ENCODE measurements at places on chromosomes 4 and X.

GRCh38 chrX:50579955-50580354 lies 109.3 kb upstream of the DGKK start:
- DNase-seq = peak; percentile 68

DNA sequence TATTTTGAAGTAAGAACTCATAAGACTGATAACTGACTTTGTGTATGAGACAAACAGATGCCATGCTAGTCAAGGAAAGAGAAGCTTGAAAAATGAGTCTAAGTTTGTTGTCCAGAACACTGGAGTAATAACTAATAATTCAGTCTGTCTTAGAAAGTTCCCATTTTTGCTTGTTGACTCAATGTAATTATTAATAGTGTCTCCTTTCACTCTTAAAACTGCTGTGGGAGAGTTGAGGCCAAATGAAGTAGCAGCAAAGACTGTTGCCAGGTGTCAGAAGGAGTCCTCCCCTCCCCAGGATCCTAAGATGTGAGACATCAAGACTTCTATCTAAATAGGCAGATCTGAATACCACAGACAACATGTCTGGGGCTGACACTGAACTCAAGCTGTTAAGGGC lies 20.8 kb upstream of the FAM13A start:
- DNase-seq = no peak

GRCh38 chrX:18424482-18425198 lies 768 bp upstream of the CDKL5 start:
- peak; percentile 15 for DNase-seq

DNA sequence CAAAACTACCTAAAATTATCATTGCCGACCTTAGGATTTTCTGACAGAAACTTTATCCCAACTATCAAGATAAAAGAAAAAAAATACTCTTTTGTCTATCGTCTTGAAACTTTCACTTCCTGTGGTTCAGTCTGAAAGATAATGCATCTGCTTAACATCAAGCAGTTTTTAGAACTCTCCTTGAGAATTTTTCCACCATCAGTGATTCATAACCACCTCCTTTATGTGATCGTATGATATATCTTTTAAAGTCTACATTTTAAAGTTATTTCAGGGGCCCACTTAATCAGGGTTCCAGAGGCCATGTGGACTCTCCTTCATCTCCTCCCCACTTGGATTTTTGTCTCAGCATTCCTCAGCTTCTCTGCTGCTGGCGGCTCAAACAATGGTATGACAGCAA lies 272.8 kb upstream of the TENM3 start:
- DNase-seq = no peak

GRCh38 chr4:44679060-44679459 lies 840 bp downstream of the GUF1 start:
- DNase-seq = no peak

DNA sequence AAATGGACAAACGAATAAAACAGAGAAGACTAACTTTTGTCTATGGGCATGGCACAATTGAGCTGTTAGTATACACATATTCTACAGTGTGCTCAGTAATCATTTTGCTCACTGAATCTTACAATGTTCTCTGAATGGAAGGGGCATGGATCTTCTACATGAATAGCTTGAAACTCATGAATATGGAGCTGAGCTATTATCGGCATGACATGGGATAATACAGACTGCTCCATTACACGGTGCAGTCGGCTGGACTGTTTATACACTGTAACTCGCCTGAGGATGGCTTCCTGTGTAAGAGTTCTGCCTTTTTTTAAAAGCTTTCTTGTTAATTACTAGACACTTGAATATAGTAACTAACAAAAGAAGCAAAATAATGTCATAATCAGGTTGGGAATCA lies 368.5 kb upstream of the MAD2L1 start:
- DNase-seq = no peak

- DNase-seq = no peak
Measured at GRCh38 chr4:166839615-166840251, 394.6 kb downstream of the SPOCK3 start.

DNA sequence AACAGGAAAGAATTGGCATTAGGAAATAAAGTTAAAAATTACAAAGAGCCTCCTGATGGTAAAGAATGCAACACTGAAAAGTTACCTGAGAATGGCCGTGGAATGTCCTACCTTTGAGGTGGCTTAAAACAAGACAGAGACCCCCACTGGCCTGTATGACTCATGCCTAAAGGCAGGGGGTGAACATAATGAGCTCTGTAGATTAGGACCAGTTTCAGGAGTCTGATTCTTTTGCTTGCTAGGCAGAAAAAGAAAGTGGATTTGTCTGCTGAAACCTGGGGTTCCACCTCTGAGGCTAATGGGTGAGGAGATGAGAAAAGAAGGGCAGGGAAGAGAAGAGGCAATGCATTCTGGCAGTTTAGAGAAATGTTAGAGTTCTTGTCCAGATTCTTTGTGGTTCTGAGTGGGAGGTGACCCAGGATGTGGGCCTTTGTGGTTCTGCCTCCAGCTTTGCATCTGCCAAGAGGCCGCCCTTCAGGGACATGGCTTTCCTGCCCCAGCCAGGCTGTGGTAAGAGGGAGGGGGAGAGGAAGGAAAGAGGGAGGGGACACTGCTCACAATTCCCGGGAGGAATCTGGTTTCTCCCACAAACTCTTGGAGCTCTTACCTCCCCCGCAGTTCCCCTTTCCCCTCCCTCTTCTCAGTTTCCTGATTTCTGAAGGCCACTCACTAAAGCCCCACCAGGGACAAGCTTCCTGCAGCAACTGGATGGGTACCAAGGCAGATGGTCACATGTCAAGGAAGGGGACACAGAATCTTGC lies 109.6 kb downstream of the EFNB1 start:
- no peak for DNase-seq

DNA sequence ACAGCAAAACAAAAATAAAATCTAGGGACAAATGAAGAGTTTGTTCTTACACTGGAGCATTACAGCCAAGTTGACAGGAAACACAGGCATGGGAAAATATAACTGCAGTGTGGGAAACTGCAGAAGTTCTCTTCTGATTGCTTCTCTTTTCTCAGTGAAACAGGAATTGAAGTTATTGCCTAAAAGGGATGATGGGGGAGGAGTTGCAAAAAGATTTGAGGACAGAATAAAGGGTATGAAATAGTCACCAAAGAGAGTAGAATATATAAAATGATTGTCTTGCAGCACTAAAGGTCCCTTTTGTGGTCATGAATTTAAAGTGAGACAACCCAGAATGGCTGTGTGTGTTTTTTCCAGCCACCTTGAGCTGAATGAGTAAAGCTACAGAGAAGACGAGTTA lies 103.7 kb downstream of the JADE1 start:
- DNase-seq = no peak

DNA sequence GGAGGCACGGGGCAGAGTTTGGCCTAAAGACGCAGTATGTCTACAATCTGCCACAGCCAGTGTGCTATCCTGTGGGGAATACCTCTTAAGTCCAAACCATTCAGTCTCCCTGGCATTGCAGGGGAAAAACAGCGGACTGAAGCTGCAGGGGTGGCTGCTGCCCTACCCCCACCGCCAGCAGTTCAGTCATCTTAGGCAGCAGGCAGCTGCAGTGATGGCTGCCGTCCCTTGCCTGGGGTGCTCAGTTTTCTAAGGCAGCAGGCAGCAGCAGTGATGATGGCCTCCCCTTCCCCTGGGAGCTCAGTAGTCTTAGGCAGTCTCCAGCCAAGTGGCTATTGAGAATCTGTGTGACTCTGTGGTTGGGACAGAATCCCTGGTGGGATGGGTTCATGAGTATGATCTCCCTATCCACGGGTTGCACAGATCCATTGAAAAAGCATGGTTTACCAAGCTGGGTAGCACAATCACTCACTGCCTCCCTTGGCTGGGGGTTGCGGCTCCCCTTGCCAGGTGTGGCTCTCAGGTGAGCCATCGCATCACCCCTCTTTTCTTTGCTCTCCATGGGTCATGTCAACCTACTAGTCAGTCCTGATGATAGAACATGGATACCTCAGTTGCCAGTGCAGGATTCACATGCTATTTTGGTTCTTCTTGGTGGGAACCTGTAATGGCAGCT lies 48.9 kb upstream of the GRID2 start:
- DNase-seq = no peak

GRCh38 chr4:103996637-103997036 lies 276.9 kb upstream of the TACR3 start:
- DNase-seq = peak; percentile 32

- DNase-seq = no peak
Measured at GRCh38 chr4:113945906-113946305, 33.5 kb downstream of the ARSJ start.

- no peak for DNase-seq
Measured at GRCh38 chr4:183295711-183296110, 24.4 kb downstream of the CLDN22 start.

DNA sequence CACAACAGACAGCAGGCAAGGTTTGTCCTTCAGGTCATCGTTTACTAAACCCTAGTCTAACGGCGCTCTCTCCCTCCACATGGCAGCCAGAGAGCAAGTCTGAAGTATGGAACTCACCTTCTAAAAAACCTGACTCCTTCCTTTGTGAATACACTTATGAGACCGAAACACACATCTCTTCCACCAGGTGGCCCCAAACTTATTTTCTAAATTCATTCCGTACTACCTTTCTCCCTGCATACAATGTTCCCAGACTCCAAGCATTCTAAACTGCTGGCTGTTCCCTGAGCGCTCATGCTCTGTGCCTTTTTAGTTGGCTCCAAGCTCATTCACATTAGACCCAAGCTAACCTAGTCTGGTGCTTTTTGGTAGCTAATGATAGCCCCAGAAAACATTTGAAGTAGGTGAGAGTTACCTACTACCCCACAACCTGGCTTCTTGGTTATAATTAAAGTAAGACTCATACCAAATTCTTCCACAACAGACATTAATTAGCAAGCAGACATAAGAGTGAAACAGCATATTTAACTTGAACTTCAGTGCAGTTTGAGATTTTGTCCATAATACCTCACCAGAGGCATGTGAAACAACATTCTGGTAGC lies 67.6 kb upstream of the DCLK2 start:
- peak; percentile 47 for DNase-seq

DNA sequence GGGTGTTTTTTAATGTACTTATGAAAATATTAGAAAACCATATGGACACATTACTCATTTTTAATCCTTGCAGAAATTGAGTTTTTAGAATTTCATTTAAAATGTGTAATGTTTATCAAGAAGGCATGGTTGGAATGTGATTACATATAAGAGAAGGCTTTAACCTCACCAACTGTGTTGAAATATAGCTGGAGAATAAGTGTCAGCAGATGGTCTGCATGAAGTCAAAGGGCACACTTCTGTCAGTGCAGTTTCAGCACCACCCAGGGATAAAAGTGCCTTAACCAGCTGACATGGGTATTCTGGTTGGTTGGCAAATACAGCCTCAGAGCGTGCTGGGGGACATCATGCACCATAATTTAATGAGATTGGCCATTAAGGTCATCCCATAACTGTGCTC lies 21.2 kb upstream of the ANTXR2 start:
- no peak for DNase-seq

GRCh38 chr4:11931266-11931820 lies 502.6 kb upstream of the HS3ST1 start:
- DNase-seq = no peak

- no peak for DNase-seq
Measured at GRCh38 chr4:112206431-112206830, 25.2 kb upstream of the AP1AR start.

DNA sequence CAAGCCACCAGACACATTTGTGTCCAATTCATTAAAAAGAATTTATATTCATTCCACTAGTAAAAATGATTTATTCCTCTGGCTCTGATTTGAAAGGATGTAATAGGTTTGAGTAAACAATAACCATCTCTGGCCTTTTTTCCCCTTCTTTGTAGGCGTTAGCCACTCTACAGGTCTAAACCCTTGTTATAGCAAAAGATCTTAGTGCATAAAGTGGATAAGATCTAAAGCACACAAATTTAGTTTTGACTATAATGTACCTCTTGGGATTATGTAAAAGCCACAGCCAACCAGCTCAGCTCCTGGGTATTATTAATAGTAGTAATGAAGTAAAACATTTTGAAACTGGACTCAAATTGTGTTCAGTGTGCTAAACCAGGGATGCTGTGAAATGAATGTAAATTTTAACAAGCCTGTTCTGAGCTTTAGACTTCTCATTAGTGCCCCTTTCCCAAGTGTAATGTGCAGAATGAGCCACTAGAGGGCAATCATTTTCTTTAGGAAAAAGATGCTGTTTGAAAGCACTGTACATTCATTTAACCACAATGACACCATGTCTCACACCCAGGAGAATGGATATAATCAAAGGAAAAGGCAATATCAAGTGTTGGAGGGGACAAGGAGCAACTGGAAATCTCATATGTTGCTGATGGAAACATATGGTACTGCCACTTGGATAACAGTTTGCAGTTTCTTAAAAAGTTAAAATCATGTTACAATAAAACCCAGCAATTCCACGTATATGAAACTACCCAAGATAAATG lies 69.7 kb downstream of the KLHL8 start:
- DNase-seq = peak; percentile 72

DNA sequence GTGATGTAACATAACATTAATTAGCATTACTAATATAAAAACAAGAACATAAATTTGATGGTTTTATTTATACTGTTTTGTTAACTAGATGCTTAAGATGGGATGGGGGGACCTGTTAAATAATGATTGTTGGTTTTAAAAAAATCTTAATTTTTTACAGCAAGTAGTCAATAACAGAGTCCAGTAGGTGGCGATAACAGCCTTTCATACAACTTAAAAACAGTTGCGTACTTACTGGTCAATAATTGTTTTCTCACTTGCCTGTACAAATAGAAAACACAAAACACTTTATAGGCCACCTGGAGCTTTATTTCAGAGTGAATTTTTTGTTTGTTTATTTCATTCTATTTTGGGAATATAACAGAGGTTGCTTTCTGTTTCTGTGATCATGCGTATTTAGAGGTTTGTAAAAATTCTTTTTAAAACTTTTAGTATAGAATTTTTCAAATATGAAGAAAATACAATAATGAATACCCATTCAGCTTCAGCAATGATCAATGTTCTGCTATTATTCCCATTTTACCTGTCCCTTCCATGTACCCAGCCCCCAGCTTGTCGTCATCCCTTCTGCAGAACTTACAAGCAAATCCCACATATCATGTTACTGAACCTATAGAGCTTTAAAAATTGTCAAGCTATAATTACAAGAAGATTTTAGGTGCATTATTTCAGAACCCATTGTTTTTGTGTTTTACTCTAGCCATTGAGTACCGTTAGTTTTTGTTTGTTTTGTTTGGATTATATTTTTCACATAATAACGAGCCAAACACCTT lies 97.1 kb downstream of the MRPL1 start:
- DNase-seq = peak; percentile 49

- DNase-seq = no peak
Measured at GRCh38 chr4:112377171-112377570, 80.0 kb downstream of the ALPK1 start.

DNA sequence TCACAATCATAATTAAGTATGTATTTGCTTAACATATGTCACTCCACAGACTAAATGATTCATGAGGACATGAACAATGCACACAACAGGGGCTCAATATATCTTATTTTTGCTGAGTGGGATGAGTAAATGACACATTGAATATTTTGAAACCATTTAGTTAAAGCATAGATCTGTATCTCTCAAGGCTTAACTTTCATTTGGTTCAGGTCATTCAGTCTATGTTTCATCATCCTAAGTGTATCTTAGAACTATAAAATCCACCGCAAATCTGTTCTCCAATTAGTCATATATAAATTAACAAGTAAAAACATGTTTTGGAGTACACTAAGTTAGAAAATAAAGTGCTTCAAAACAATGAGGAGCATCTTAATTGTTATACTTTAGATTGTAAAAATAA lies 45.8 kb downstream of the AREG start:
- no peak for DNase-seq

Measured in SHP77 (cell line).